HT-29 (cell line): ENCODE measurements at places on chromosomes 13 and 19.

DNA sequence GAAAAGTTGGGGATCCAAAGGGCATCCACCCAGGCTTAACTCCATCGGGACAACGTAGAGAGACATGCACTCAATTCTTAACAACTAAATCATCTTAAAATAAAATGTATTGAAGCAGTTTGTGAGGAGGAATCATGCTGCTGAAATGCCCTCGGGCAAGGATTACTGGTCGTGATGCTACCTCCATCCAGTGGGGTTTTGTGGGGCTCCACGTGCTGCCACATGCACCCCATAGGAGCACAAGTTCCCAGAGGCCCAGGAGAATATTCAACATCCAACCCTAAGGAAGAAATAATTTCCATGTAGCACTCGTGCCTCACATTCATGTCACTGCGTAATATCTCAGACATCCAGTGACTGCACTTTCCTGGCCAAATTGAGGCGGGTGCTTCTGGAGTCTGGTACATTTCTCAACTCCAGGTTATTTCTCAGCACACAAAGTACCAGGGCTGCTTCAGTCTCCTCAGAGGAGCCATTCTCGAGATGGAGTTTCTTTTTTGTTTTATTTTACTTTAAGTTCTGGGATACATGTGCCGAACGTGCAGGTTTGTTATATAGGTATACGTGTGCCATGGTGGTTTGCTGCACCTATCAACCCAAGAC is 429.8 kb downstream of the FOXO1 start:
- DNase-seq: no peak

DNA sequence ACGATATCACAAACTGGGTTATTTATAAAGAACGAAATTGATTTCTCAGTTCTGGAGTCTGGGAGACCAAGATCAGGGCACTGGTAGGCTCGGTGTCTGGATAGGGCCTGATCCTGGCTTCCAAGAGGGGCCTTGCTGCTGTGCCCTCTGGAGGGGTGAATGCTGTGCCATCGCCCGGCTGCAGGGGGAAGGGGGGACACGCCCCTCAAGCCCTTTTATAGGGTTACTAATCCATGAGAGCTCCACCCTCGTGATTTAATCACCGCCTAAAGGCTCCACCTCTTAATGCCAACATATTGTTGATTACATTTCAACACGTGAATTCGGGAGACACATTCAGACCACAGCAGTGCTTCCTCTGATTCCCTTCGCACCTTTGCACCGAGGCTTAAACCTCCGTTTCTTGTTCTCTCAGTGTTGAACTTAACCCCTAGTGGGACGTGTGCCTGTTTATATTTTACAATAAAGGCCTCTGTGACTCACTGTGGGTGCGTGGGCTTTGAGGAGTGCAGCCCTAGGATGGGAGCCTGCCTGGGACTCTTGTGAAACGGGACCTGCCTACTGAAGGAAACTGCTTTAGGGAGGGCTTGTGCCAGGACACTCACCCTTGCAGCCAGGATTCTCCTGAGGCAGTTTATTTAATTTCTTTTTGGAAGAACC is 52.4 kb upstream of the SPATA13 start:
- peak; percentile 67 for DNase-seq

GRCh38 chr13:50359041-50359367 is 343.8 kb downstream of the KCNRG start:
- DNase-seq: no peak

DNA sequence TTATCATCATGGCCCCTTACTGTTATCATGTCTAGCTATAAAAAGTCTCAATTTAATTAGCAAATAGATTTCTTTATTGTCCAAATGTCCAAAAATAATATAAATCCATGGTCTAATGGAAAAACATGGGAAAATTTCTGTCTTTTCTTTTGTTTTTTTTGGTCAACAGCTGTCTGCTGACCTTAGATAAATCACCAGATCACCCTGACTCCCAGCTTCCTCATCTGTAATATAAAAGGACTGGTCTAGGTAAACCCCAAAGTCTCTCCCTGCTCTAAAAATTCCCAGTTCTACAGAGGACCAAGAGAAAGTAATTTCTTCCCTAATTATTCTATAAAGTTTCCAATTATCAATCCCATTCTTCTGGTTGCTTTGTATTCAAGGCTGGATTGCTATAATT is 30.7 kb upstream of the RCBTB2 start:
- DNase-seq: no peak

- DNase-seq: no peak
Observed at GRCh38 chr19:1360818-1361461, 22.8 kb upstream of the NDUFS7 start.

- no peak for DNase-seq
Observed at GRCh38 chr19:12930002-12930645, 3.4 kb downstream of the FARSA start.

GRCh38 chr13:76466043-76466442 is 420.2 kb downstream of the KCTD12 start:
- no peak for DNase-seq
